Activated CD4-positive, alpha-beta T cell treated with anti-CD3 and anti-CD28 coated beads, Interleukin-2, Interleukin-4, amounts not matched to agents 100 ng/mL and 50 ng/mL, durations not matched to agents 16 hours and 8 hours (primary cell): ENCODE measurements at places on chromosomes 3 and 15.
A peak's percentile ranks its signal among the peaks of the same experiment; 100 is the strongest.

- no peak for DNase-seq
Measured at GRCh38 chr15:68335655-68336054, 58.1 kb downstream of the FEM1B start.

GRCh38 chr3:156764751-156765150 is 61.4 kb upstream of the LEKR1 start:
- DNase-seq, result no peak

GRCh38 chr3:101036676-101037075 is 43.5 kb upstream of the ABI3BP start:
- no peak for DNase-seq

DNA sequence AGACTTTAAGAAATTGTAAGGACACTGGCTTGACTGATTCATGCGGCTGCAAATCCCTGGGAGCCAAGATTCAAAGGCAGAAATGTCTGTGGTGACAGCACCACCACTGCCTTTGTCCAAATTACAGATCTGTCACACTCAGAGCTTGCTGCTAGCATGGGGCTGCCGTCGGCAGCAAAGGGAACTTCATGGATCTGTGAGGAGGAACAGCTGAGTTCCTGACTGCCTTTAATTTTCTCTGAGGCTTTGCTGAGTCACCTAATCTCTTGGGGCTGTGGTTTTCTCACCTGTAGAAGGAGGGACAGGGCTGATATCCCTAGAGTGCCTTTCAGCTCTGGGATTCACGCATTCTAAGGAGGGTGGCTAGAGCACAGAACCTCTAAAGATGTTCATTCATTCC is 4.1 kb upstream of the PAK6 start:
- no peak for DNase-seq

GRCh38 chr3:129259612-129260477 is 10.4 kb downstream of the COPG1 start:
- DNase-seq, result no peak

- peak; percentile 7 for DNase-seq
Measured at GRCh38 chr15:83837945-83838571, 184.1 kb downstream of the ADAMTSL3 start.

- DNase-seq, result no peak
Measured at GRCh38 chr3:34504366-34504765, 705.9 kb downstream of the PDCD6IP start.

DNA sequence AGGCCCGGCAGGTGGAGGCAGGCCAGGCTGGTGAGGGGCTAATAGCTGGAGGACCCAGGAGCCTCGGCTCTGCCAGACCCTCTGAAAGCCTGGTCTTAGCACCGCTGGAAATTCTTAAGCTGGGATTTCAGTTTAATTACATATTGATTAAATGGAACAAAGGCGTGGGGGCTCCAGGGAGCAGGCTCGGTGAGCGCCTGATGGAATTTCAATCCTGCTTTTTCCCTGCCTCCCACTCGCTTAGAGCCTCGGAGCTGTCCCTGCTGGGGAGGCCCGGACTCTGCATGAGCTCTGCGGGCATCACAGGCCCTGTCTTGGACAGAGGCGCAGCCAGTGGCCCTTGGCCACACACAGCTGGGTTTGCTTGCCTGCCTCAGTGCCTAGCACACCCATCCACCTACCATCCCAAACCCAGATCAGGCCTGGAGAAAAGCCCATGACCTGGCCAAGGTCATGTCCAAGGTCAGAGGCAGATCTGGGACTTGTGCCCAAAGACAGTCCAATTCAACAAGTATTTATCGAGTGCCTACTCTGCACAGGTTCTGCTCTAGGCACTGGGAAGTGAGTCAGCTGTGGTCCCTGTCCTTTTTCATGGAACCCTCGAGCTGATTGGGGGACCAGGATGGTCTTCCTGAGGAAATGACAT is 40.6 kb downstream of the LINGO1 start:
- no peak for DNase-seq

GRCh38 chr15:26967719-26968269 is 3.2 kb upstream of the GABRG3 start:
- no peak for DNase-seq

DNA sequence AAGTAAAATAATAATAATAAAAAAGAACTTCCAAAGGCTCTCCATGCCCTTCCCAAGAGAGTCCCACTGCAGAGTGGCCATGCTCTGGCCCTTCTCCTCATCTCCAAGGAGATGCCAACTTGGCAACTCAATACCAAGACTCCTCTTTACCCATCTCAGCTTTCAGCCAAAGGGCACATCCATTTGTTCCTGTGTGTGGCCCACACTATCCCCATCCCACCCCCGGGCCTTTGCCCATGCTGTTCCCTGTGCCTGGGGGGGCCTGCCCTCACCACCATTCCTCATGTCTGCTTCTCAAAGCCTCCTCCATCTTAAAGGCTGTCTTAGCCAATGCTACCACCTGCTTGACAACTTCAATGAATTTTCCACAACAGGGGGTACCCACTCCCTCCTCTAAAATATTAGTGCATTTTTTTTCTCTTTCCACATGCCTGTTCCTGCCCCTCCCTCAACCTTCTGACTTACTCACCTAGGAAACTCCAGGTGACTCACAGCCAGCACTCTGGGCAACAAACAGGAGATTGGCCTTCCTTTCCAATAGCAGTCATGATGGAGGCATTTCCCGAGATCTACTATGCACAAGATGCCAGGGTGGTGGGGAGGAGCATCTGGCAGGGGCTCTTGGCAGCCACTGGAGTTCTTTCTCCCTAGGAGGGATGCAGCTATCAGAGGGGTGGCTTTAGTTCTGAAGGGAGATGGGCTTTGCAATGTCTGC is 109.4 kb upstream of the SMAD3 start:
- DNase-seq, result no peak

DNA sequence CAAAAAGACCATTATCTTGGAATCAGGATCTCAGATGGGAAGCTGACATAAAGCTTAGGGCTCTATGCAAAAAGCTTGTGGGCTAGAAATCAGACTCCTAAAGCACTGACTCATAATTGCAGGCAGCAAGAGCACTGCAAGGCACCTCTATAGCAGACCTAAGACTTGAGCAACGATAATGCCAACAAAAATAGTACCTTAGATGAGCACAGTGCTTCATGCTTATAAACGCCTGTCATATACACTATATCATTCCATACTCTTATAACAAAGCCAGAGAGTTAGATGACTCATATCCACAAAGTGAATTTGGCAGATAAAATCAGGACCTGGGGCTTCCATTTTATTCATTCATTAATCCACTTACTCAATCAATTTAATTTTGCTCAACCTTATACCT is 560.8 kb downstream of the MCTP2 start:
- no peak for DNase-seq

GRCh38 chr3:126743781-126744180 is 39.7 kb downstream of the CHCHD6 start:
- no peak for DNase-seq

GRCh38 chr3:37308247-37308646 is 133.9 kb upstream of the LRRFIP2 start:
- DNase-seq, result no peak

DNA sequence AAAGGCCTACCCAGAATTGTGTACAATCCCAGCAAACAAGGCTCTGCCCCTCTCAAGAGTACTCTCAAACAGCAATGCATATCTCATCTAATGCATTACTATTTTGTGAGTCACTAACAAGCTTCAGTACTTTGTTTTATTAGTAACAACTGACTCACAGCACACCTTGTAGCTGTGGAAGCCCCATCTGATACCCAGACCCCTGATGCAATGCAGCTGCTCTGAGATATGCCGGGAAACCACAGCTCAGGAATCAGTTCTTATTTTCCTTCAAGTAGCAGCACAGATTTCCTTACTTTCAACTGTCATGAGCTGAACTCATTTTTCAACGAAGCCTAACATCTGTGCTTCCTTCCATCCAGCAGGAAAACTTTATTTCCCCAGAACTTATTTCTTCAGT is 37.8 kb downstream of the CCNL1 start:
- no peak for DNase-seq

DNA sequence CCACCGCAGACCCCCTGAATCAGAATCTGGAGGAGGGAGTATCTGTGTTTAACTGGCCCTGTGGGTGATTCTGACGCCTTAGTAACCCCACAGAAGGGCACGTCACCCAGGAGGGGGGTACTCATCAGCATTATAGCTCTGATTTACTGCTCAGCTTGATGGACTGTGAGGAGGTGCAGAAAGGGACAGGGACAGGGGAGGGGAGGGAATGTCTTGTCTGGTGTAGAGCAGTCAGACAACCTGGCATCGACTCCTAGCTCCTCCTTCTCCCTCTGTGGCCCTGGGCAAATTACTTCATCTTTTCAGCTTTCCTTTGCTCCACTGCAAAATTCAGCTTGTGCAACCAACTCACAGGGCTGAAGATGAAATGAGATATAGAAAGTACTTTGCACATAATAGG is 42.3 kb upstream of the GLCE start:
- no peak for DNase-seq

DNA sequence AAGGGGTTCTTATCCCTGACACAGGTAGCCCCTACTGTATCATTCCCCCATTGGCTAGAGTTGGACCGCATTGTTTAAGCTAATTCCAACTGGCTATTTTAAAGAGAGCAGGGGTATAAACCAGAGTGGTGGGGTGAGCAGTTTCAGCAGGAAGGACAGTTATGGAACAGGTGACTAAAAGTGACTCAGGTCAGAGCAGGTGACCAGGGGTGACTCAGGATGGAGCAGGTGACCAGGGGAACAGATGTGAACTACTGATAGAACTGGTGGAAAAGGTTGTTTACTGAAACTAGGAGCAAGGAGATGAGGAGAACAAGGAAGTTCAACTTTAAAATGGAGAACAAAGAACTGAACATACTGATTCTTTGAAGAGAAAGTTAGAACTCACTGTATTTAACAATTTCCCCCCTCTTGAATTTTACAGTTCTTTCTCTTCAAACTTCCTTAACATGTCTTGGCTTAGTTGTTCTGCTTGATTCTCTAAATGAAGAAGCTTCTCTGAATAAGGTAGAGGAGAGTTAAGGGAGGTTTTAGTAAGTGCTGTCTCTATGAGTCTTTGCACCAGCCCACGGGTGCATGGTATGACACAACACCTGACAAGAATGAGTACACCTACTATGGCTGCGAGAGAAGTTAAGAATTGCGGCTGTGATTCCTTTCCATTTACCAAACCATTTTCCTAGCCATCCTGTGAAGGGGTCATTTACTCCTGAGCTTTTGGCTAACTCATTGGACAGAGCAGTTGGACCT is 83.4 kb upstream of the WNT7A start:
- DNase-seq, result no peak

DNA sequence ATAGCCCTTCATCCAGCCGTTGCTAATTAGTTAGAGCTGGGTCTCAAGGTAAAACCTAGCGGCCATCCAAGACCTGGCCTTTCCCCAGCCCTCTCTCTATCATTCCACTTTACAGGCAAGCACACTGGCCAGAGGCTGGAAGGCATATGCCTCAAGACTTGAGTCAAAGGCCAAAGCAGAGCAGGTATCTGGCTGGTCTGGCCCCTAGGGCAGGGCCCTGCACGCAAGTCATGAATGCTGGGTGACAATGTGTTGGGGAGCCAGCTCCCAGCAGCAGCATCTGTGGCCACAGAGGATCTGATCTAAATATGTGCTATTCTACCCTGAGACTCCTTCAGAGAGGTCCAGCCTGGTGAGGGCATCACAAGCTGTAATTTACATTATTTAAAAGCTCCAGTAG is 113.6 kb downstream of the LRTM1 start:
- no peak for DNase-seq

GRCh38 chr3:66413151-66413751 is 87.6 kb downstream of the LRIG1 start:
- peak; percentile 12 for DNase-seq

DNA sequence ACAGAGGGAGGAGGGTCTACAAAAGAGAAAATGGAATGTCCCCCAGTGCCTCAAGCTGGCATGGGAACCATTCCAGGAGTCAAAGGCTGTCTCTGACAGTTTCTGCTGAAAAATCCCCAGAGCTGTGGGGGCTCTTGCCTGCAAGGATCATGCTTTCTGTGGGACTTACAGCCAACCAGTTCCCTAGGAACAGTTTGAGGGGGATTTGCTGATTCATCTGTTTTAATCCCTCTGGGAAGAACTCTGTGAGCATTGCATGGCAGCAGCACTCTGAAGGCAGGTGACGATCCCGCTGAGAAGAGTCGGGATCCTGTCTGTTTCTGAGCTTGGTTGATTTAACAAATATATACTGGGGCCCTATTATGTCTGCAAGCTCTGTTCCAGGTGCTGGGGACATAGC is 176.0 kb downstream of the SSR3 start:
- no peak for DNase-seq

DNA sequence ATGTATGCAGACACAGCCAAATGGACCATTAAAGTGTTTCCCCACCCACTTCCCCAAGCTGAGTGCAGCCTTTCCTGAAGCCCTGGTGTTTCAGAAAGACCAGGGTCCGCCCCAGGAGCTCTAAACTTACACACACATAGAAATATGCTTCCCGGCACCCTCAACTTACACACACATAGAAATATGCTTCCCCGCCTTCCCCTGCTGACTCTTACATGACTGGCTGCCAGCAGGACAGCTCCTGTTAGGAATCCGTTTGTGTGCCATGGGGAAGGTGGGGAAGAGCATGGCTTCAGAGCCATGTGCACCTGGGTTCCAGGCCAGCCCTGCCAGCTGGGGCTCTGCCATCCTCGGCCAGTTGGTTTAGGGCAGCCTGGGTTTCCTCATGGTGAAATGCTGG is 3.6 kb downstream of the CLEC3B start:
- no peak for DNase-seq

- DNase-seq, result peak; percentile 17
Measured at GRCh38 chr3:5298453-5298852, 110.9 kb downstream of the EDEM1 start.

- DNase-seq, result no peak
Measured at GRCh38 chr15:41987925-41988275, 15.5 kb upstream of the EHD4 start.

GRCh38 chr3:119778811-119779210 is 3.1 kb upstream of the NR1I2 start:
- DNase-seq, result no peak

DNA sequence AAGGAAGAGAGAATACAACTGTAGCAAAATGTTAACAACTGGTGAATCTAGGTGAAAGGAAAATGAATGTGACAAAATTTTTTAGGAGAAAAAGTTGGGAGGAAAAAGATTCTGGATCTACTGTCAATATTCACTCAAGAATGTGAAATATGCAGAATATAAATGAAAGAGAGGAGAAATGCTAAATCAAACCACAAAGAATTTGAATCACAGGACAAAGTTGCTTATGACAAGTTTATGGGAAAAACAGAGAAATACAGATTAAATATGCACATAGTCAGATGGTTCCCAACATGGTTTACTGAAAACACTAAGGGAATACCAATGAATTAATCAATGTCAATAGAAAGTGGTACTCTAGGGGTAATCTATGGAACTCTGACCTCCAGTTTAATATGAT is 27.6 kb downstream of the C3orf33 start:
- DNase-seq, result no peak

DNA sequence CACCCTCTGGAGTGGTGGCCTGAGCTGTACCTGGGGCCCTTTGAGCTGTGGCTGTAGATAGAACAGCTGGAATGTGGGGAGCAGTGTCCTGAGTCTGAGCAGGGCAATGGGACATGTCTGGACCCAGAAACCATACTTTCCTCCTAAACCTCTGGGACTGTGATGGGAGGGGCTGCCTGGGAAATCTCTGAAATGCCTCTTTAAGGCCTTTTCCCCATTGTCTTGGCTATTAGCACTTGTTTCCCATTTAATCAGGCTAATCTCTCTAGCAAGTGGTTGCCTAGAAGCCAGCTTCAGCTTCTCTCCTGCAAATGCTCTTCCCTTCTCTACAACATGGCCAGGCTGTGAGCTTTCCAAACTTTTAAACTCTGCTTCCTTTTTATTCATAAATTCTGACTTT is 58.5 kb upstream of the SPATA16 start:
- no peak for DNase-seq

GRCh38 chr3:41208507-41209220 is 9.4 kb downstream of the CTNNB1 start:
- no peak for DNase-seq
